Endodermal cell (in vitro differentiated cells): ENCODE measurements at places on chromosomes 2 and 18.
A peak's percentile ranks its signal among the peaks of the same experiment; 100 is the strongest.

- DNase-seq, result no peak
Measured at GRCh38 chr2:215743066-215743465, 270.3 kb downstream of the MREG start.

DNA sequence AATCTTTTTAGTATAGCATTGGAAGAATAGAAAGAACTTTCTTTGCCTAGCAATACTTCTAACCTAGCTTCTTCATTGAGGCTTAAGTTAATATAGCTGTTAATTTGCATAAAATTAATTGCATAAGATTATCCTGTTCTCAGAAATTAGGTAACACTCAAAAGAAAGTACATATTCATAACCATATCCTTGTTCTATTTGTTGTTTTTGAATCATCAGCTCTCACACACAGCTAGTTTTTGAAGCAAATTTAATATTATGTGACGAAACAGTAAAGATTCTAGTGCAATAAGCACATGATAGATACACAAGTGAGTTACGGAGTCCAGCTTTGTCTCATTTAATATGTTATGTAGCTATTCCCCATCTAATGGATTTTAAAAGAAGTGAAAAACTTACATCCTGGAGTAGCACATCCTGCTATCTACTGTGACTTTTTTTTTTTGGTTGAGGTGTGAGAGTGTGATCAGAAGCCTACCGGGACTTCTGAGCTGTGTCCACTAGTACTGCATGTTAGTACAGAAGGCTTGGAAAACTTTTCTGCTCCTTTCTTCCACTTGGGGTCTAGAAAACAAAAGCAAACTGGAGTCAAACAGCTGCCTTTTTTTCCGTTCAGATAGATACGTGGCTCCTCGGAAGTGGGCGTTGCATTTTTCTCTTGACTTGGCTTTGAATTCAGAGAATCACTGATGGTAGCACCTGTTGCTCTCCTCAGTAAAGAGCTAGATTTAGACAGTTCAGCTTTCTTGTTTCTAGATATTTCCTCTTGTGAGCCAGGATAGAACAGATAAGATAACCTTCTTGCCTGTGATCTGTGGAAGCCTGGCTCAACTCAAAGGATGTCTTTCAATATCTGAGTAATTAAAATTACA is 27.2 kb downstream of the KDM3A start:
- no peak for DNase-seq

GRCh38 chr2:96341641-96342040 is 6.1 kb downstream of the NCAPH start:
- no peak for DNase-seq

- no peak for DNase-seq
Measured at GRCh38 chr2:8570637-8571036, 111.2 kb upstream of the ID2 start.

- DNase-seq, result peak; percentile 64
Measured at GRCh38 chr18:67634631-67635338, 118.3 kb upstream of the DSEL start.

GRCh38 chr2:190443055-190443454 is 34.9 kb downstream of the MFSD6 start:
- DNase-seq, result no peak

DNA sequence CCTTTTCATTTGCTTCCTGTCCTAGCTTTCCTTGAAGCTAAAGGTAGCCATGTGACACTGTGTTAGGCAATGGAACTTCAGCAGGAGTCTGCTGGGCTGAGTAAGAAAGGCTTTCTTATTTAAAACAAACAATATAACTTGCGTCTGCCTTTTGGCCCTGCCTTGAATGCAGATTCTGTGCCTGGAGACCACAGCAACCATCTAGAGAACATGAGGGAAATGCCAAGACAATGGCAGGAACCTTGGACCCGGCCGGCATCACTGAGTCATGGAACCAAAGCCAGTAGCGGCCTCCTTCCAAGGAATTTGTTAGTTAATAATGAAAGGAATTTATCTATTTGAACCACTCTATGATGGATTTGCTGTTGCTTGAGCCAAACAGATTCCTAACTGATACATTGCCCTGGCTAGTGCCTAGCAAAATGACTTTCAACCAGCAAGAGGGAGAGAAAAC is 207.5 kb upstream of the EPHA4 start:
- no peak for DNase-seq

DNA sequence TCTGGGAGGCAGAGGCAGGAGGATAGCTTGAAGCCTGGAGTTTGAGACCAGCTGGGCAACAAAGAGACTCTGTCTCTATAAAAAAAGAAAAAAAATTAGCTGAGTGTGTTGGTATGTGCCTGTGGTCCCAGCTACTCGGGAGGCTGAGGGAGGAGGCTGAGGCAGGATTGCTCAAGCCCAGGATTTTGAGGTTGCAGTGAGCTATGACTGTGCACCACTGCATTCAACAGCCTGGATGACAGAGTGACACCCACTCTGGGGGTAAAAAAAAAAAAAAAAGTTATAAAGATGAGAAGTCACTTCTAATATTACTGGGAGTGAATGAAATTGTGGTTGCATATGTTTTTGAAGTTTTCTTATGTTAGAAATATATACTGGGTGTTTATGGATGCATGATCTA is 71.6 kb downstream of the C2orf74 start:
- no peak for DNase-seq

GRCh38 chr2:101998896-101999789 is 7.4 kb downstream of the IL1R2 start:
- no peak for DNase-seq

GRCh38 chr2:238042849-238043584 is 17.8 kb upstream of the SCLY start:
- no peak for DNase-seq

GRCh38 chr2:215754546-215754945 is 258.8 kb downstream of the MREG start:
- no peak for DNase-seq

- no peak for DNase-seq
Measured at GRCh38 chr2:74931940-74932339, 26.5 kb upstream of the POLE4 start.

GRCh38 chr2:240956171-240956934 is 42.1 kb upstream of the SNED1 start:
- peak; percentile 38 for DNase-seq

DNA sequence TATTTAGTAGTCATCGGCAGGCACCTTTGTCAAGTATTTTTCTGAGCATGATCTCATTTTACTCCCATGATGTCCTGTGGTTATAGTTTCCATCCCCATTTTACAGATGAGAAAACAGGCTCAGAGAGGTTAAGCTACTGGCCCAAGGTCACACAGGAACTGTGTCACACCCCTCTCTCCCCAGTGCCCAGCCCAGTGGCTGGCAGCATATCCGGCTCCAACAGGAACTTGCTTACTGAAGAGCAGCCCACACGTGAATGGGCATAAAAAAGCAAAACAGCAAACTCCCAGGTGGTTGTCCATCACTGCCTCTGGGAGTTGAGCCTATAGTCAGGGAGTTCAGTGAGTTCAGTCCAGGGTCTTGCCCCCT is 8.3 kb upstream of the KLF11 start:
- no peak for DNase-seq

- DNase-seq, result no peak
Measured at GRCh38 chr2:148557844-148558436, 86.6 kb upstream of the EPC2 start.

DNA sequence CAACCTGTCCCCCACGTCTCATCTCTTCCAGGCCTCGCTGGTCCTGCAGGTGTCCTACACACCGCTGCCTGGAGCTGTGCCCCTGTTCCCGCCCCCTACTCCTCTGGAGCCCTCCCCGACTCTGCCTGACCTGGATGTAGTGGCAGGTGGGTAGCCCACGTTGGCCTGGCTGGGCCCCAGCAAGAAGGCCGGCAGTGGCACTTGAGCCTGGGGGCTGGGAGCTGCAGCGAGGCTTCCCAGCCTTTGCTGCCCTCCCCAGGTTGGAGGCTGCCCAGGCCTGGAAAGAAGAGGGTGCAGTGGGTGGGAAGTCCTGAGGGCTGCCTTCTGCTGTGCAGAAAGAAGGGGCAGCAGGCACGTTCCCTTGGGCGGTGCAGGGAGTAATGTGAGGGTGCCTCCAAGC is 58.4 kb downstream of the DYSF start:
- no peak for DNase-seq

GRCh38 chr2:99845296-99845695 is 297.1 kb downstream of the AFF3 start:
- no peak for DNase-seq

GRCh38 chr2:100137866-100138570 is 4.4 kb downstream of the AFF3 start:
- no peak for DNase-seq

DNA sequence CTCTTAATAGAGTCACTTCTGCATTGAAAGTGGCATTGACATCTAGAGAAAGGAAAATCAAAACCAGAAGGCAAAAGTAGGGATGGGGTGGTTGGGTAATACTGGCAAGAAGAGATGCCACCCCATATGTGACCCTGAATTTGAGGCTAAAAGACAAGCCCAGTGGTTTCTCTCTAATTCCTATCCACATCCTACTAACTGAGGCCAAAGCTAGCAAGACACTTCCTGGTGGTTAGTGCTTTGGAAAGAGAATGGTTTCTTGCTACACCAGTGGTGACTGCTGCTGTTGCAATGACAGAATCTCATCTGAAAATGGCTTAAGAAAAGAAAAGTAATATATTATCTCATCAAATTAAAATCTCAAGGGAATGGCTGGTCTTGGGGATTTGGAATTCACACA is 640.6 kb downstream of the EPHA4 start:
- DNase-seq, result no peak

DNA sequence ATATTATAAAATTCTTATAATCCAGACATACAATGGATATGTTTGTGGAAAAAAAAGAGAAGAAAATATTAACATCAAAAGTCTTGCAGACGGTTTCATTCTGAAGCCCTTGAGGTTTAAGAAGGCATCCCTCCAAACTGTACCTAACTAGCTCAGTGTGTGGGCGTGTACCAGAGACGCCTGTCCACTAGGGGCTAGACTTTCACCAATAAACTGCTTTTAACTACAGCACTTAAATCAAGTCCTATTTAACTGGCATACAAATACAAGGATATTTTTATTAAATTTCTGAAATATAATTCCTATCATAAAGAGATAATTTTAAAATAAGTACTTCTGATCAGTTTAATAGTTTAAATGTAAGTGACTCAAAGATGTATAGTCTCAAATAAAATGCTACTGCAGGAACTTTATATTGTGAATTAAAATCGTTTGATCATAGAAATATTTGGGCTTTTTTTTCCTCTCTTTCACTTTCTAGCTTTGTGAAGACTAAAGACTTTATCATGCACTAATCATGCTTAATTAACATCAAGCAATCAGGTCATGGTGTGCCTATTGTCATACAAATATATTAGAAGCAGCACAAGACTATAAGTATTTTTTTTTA is 437.7 kb downstream of the SATB2 start:
- peak; percentile 67 for DNase-seq

DNA sequence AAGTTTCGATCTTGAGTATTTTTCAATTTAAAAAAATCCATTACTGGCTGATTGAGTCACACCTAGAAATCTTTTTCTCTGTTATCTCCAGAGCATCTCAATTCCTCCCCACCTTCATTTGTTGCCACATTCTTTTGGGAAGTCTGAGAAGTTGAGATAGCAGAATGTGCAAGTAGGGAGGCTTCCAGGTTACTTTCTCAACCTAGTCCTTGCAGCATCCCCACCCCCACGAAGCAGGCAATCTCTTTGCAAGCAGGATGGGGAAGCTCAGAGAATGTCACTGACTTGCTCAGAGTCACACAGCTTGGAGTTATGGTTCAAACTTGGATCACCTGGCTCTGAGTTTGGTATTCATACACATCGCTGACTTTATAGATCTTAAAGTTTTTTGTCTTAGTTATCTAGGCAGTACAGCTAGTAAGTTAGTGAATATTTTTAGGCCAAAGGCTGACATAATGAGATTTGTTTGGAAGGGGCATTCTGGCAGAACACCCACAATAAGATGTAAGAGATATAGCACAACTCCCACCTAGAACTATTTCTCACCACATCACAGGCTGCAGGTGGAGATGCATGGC is 25.9 kb upstream of the LCLAT1 start:
- peak; percentile 55 for DNase-seq

GRCh38 chr2:220785178-220785577 is 786.9 kb downstream of the EPHA4 start:
- no peak for DNase-seq

DNA sequence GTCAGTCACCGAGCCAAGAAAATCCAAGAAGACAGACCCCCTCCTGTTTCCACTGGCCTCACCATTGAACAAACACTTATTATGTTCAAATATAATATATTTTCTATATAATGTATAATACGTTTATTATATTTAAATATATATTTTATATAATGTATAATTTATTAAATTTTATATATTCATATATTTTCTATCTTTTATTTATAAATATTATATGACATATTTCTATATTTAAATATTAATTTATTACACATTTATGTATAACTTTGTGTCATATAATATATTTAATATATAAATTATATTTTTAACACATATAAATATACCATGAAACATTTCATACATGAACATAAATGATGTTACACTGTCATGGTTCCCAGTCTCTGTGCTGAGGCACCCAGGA is 60.9 kb upstream of the RMDN2 start:
- DNase-seq, result no peak

- no peak for DNase-seq
Measured at GRCh38 chr2:109194620-109194937, 65.6 kb downstream of the SH3RF3 start.

- DNase-seq, result no peak
Measured at GRCh38 chr18:9559253-9559652, 55.1 kb downstream of the PPP4R1 start.

DNA sequence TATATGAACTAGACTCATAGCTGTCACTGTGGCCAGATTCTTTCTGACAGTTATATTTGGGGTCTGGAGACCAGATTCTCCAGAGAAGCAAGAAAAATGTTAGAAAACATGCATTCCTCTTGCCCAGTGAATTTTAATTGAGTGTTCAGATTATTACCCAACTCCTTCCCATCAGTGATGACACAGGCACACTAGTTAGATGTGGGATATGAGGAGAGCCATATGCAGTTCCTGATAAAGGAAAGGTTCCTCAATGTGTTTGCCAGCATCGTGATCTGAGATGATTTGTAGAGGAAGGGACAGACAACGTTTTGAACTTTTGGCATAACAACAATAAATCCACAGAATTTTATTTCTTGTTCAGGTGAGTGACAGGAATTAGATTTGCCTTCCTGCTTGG is 308.6 kb downstream of the PIEZO2 start:
- no peak for DNase-seq

GRCh38 chr18:2706903-2707302 is 51.4 kb downstream of the SMCHD1 start:
- DNase-seq, result peak; percentile 78

DNA sequence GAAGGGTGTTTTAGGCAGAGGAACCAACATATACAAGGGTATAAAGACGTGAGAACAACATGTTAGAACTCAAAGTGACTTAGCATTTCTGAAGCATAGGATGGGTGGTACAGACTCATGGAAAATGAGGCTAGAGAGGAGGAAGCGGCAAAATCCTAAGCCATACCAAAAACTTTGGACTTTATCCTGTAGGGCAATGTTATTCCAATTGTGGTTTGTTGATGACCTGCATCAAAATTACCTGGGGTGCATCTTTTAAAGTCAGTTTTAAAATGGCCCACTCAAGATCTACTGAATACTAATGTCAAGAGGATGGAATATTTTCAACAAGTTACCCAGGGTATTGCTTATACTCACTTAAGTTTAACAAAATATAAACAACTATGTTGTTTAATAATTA is 34.8 kb downstream of the RAPH1 start:
- DNase-seq, result no peak

- no peak for DNase-seq
Measured at GRCh38 chr2:68290901-68291300, 28.8 kb downstream of the CNRIP1 start.
